ENCODE measurements at places on chromosomes 7 and 10. TPM values are rescaled to one million over a fixed set of nuclear protein-coding genes. Genes with fewer than 3 reads are reported as not detected.

DNA sequence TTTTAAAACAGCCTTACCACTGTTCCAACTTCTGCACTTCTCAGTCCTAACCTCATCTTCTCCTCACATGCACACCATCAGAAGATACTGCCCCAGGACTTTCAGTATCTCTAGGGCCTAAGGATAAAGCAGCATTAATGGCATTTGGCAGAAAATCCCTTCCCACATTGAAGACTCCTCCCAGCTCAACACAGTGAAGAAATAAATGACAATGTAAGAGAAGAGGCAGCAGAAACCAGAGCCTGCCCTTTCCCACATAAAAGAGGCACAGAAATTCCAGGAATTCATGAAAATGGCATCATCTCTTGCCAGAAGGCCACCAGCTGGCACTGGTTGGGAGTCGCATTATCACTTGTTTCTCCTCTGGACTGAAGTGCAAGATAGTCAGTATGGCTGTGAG is 3.7 kb downstream of the GCC1 start:
- no peak for DNase-seq

Gene THNSL1
- total RNA-seq = 11.4 TPM

- no peak for DNase-seq
Measured at GRCh38 chr7:86328801-86329433, 314.8 kb upstream of the GRM3 start.

DNA sequence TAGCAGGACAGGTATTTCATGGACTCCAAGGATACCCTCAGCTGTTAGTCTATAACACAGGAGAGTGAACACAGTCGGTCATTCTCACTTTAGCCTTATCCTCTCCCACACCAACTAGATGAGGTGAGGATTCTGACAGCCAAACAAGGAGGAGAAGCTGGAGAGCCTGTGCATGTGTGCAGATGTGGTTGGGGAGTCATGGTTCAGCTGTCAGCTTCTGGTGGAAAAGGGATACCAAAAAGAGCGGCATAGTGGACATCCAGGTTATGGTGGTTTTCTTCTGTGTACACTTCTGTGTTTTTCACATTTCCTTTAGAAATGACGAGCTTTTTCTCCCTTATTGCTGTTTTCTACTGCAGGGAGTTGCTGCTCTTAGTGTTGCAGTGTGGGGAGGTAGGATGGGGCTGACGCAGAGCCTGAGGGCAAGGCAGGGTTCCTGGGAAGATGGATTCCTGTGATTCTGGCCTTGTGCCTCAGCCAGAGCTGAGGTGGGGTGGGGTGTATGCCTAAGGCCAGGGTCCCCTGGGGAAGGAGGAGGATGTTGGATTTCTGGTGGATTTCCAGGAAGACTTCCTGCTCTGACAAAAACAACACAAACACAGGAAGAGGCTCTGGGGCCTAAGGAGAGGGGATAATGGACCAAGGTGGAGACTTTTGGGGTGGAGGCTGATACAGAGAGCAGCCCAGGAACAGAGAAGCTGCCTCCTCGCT is 26.6 kb downstream of the PLAU start:
- DNase-seq = no peak

Gene SLC16A12
- 2.4 TPM for total RNA-seq

DNA sequence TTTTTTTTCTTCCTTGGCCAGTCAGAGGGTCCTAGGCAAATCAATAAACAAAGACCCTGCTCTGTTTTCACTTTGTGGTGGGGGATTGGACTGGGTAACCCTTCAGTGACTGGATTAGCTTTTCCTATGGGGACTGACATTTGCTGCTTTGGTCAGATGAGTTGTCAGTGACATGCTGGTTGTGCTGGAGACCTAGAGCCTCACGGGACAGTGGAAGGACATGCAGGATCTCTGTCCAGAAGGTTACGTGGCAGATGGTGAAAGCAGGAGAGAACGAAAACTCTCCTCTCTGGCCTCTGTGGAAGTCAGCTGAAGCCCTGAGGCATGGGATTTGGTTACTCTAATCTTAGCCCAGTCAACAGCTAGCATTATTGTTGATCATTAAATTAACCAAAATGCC is 90.0 kb upstream of the BMPER start:
- DNase-seq = no peak

- DNase-seq = no peak
Measured at GRCh38 chr10:78861529-78862327, 207.0 kb upstream of the ZMIZ1 start.

GRCh38 chr10:66777665-66778064 is 148.2 kb upstream of the LRRTM3 start:
- no peak for DNase-seq

- DNase-seq = peak; percentile 26
Measured at GRCh38 chr7:5248201-5248885, 34.4 kb upstream of the SLC29A4 start.

GRCh38 chr10:59382831-59383295 is 20.5 kb upstream of the FAM13C start:
- no peak for DNase-seq

GRCh38 chr10:98257961-98258360 is 10.0 kb downstream of the LOXL4 start:
- no peak for DNase-seq

GRCh38 chr7:2444476-2444875 is 31.7 kb downstream of the GRIFIN start:
- DNase-seq = no peak

Gene ICA1
- total RNA-seq = 18.3 TPM

DNA sequence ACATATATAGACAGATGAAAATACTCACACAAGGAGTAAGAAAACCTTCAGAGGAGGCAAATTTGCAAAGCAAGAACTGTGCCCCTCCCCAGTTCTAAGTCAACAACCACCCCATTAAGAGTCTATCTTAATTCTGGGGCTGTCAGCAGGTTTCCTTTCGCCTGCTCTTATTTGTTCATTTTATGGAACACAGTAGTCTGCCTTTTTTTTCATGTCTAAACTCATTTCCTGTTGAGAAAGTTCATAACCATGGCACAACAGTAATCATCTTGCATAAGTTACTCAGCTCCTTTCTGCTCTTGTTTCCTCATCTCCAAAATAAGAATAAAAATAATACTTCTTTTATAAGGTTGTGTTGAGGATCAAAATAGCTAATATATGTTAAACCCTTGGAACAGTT is 25.8 kb upstream of the AMPH start:
- no peak for DNase-seq

- no peak for DNase-seq
Measured at GRCh38 chr7:22651534-22652243, 75.3 kb upstream of the IL6 start.

Gene RBP4
- 2.5 TPM for total RNA-seq

Gene CADPS2
- 83.7 TPM for total RNA-seq

GRCh38 chr10:87562750-87563149 is 58.1 kb downstream of the MINPP1 start:
- no peak for DNase-seq

- no peak for DNase-seq
Measured at GRCh38 chr10:11573497-11573896, 38.0 kb downstream of the USP6NL start.

DNA sequence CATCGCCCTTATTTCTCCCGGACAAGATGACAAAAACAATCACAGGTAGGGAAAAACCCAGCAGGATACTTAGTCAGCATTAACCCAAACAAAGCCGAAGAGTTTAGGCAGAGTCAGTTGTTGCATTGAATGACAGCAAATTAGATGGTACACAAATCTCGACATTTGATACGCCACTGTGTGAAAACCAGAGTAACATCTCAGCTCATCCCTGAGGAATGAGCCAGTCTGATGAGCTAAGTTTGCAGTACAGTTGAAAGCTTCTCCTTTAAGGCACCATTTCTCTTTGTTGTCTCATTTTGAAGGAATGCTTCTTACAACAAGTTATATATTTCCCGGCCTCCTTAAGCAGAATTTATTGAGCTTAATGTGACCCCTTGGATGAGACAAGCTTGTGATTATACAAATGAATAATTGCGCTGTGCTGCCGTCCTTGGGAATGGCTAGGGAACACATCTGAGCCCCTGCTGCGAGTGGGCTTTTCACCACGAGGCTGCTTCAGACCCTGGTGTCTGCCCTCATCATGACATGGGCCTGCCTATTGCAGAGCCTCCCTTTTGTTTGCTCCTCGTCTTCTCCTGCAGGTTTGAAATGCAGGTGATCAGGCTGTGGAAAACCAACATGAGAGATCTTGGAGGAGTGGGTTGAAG is 137.3 kb downstream of the CELF2 start:
- DNase-seq = no peak

Gene ACBD7
- total RNA-seq = 16.7 TPM

- DNase-seq = no peak
Measured at GRCh38 chr7:14752301-14752700, 150.2 kb downstream of the DGKB start.

DNA sequence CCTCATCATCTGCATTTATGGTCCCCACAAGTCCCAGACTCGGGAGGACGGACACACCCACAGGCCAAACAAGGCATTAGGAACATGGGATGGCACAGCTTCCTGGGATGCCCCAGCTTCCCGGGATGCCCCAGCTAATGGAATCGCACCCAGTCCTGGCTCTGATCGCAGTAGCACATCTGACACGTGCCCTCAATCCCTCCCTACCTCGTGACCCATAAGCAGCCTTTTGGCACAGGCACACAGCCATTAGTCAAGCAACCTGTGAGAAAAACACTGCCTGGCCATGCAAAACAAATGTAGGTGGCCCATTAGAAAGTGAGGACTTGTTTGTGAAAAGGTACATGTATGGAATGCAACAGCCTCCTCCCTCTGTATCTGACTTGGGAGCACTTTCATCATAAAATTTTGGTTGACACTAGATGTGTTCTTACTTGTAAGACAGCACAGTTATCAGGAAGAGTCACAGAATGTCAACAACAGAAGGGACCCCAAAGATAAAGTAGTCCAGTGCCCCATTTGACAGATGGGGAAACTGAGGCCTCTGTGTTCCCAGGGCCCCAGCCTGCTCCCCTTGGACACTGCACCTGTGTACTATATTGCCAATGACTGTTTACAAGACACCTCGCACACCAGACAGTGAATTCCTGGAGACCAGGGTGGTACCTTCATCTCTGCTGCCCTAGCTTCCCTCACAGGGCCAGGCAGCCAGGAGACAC is 34.4 kb downstream of the DLG5 start:
- no peak for DNase-seq

Gene CASD1
- total RNA-seq = 96.2 TPM

DNA sequence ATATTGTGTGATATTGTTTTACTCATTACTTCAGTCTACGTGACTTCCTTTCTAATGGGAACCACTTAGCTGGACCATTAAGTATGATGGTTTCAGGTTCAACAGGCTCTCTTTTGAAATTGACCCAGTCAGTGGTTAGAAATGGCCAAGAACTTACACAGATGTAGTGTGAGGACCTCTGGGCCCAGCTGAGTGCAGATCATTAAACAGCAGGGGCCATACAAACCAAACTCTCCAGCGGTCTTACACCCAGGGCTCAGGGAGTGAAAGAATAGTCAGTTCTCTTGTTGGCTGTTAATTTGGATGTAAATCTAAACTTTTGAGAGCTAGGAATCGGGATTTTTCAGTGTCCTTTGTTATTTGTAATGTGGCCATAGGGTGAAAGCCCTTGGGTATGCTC is 107.3 kb downstream of the CELF2 start:
- DNase-seq = no peak

DNA sequence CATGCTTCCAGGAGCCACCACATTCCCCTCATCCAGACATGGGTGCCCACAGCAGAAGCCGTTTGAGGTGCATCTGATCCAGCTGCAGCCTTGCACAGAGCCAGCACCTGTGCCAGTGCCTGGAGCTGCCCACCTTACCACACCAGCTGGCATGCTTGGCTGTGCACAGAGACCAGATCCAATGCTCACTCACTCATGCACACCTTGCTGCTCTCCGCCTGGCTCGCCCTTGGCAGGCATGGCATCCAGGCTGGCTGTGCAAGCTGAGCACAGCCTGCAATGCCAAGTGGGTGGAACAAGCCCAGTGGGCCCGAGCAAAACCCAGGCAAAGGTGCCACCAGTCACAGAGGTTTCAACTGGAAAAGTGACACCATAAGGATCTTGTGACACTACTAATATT is 66.9 kb upstream of the SEMA3A start:
- peak; percentile 21 for DNase-seq

- DNase-seq = no peak
Measured at GRCh38 chr7:17126413-17127268, 171.8 kb upstream of the AHR start.

Gene JAKMIP3
- 4.9 TPM for total RNA-seq

DNA sequence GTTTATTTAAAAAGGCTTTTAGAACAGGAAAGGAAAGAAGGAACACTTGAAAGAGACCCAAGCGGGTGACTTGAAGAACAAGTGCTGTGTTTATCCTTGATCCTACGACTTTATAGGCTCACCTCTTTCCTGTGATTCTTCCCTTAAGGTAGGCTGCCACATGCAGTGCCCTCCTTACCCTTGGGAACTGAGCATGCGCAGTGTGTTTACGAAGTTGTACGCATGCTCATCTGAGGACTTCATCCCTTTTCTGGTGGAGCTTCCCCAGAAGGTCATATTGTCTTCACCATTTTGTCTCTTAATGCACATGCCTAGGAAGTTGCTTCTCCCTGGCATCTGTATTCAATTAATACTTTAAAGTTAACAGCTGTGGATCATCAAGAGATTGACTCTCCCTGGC is 49.9 kb upstream of the VOPP1 start:
- DNase-seq = no peak

DNA sequence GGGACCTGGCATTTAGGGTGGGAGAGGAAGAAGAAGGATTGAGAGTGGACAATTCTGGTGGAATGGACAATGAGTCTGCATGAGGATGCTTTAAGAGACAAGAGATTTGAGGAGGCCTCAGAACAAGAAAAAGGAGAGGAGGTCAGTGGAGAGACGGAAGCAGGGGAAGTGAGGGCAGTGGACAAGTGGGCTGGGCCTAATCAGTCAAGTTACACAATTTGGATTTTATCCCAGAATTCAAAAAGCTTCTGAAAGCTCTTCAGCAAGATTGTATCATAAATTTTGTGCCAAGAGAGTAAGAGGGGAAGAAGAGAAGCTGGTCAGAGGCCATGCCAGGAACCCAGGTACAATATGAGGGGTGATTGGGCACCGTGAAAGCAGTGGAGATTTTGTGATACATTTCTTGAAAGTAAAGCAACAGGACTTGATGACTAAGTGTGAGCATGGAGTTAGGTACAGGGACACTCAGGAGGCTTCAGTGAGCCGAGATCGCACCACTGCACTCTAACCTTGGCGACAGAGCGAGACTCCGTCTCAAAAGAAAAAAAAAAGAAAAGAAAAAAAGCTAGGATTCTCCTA is 19.3 kb upstream of the TSPAN13 start:
- DNase-seq = no peak

- no peak for DNase-seq
Measured at GRCh38 chr10:32142646-32143045, 86.4 kb upstream of the KIF5B start.

DNA sequence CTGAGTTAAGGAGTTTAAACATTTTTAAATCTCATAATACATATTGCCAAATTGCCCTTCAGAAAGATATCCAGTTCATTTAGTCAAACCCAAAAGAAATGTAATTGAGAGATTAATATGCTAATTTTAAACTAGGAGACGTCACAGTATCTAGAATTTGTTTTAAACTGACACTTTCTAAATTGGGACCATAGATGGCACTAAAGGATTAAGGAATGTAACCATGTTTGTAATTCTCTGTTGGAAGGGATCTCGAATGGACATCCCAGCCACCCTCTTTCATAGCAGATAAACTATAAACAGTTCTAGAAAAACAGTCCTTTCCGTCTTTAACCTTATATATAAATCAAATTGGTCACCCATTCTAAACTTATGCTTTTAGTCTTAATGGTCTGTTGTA is 30.0 kb upstream of the SAMD9L start:
- DNase-seq = peak; percentile 0
